ENCODE measurements at places on chromosomes 1 and 21.

DNA sequence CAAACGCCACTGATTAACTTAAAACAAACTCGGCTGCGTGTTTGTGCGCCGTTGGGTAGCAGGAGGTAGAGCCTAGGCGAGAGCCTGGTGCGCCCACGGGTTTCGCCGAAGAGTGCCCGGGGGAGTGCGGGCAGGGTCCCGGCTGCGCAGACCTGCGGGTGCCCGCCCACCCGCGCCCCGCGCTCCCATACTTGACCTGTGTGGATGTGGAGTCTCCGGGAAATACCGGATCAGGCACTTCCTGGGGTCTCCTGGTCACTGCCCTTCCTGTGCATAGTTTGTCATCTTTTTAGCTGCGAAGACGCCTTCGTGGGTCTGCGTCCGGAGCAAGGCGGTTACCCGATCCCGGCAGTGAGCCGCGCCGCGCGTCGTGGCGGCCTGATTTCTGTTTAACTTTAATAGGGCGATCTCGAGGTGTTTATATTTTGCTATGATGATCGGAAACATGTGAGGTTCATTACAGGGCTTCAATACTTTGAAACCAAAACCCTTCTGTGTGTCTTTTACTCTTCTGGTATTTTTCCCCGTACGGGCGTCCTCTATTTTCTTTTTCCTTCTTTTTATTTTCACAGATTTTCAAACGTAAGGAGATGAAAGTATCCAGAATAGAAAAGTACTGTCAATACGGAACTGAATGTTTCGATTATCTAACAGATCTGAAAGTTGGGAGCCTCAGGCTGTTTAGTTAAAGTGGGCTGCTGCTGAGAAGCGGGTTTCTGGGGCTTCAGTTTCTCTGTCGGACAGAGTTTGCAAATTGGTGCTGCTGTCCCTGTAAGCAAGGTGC, 15.2 kb downstream of the NR5A2 start:
- no peak for DNase-seq

GRCh38 chr1:58075188-58075578, 471.3 kb downstream of the OMA1 start:
- DNase-seq = no peak

DNA sequence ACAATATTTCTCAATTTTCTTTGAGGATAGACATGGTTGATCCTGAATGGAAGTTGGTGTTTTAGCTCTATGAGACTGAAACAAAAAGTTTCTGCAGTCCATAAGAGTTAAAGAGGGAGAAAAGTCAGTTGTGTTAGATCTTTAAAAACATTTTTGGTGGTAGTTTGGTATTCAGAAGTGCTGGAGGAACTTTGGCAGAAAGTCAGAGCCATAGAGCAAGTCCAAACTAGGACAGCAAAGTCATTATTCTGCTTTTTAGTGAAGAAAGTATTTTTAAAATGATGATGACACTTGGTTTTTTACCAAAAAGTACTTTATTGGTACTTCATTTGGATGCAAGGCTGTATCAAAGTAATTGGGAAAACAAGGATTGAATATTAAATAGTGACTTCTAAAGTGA, 41.8 kb downstream of the FNBP1L start:
- DNase-seq = no peak

- DNase-seq = no peak
Measured at GRCh38 chr1:115182012-115182715, 92.9 kb upstream of the TSPAN2 start.

DNA sequence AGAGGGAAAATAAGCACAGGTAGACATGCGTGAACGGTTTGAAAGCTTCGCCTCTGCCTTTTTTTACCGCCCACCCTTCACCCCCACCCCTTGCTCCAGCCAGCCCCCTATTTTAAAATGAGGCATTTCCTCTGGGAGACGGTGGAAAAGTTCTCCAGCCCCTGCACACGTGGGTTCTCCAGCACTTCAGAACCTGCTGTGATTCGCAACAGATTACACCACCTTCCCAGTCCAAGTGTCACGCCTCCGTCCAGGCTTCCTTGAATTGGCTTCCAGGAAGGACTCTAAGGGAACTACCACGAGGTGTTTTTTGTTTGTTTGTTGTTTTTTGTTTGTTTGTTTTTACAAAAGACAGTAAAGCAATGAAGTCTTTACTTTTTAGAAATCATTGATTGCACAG, 2.6 kb downstream of the LRRC7 start:
- no peak for DNase-seq

All from NCI-H1436 (cell line).